Fibroblast of upper back skin (primary cell): ENCODE measurements at places on chromosomes 1 and 21.

DNA sequence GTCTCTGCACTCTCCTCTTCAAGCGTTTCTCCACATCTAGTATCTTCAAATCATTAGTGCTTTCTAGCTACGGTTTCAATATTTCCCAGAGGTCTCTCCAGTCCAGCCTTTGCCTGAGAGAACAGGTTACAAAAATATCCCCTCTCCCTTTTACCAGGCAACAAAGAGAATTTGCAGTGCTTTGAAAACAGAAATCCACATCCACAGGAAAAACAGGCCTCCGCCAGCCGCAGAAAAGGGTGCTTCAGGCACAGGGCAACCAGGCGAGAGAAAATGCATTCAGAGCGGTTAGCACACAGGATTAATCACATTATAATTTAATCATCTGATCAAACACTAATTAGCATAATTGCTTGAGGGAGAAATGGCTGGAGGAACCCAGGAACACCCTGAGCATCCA lies 13.8 kb downstream of the DSCAM start:
- no peak for DNase-seq

DNA sequence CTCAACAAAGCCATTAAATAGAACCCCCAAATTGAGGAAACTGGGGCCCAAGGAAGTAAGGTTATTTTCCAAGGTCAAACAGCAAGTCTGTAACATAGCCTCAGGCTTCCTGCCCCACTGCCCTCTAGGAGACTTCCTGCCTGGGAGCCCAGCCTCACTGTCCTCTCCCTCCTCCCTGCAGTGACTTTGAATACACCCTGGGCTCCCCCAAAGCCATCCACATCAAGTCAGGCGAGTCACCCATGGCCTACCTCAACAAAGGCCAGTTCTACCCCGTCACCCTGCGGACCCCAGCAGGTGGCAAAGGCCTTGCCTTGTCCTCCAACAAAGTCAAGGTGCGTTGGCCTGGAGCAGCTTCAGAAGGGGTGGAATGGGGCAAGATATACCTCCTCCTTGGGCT lies 18.3 kb downstream of the GRHL3 start:
- DNase-seq = no peak

DNA sequence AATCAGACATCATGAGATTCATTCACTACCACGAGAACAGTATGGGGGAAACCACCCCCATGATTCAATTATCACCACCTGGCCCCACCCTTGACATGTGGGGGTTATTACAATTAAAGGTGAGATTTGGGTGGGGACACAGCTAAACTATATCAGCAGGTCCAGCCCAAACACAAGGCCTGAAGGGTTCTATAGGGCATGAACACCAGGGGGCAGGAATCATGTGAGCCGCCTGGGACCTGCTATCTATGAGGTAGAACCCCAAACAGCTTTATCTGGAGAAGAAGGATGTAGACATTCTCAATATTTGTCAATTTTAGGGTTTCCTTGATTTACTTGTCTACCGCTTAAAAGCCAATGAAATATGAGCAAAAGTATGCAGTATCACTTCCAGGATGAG lies 294.9 kb upstream of the DEPDC1 start:
- no peak for DNase-seq

GRCh38 chr1:221430152-221430960 lies 311.5 kb downstream of the DUSP10 start:
- DNase-seq = no peak

DNA sequence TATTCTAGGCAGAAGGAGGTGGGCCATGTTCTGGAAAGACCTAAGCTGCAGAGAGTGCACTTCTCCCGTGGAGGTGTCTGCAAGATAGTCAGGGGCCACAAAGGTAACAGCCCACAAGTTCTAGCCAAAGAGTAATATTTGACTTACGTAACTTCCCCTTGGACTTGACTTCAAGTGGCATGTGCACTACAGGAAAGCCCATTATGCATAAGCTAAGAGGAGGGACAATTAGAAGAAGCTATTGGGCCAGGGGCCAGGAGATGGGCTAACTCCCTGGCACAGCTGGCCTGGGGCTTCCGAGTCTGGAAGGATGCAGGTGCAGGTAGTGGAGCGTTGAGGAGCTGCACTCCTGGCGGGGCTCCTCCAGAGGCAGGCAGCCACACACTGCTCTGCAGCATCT lies 58.3 kb downstream of the ERG start:
- DNase-seq = no peak

- no peak for DNase-seq
Observed at GRCh38 chr1:67564193-67564592, 120.8 kb upstream of the GADD45A start.

GRCh38 chr1:3550511-3551289 lies 60.6 kb downstream of the MEGF6 start:
- no peak for DNase-seq

DNA sequence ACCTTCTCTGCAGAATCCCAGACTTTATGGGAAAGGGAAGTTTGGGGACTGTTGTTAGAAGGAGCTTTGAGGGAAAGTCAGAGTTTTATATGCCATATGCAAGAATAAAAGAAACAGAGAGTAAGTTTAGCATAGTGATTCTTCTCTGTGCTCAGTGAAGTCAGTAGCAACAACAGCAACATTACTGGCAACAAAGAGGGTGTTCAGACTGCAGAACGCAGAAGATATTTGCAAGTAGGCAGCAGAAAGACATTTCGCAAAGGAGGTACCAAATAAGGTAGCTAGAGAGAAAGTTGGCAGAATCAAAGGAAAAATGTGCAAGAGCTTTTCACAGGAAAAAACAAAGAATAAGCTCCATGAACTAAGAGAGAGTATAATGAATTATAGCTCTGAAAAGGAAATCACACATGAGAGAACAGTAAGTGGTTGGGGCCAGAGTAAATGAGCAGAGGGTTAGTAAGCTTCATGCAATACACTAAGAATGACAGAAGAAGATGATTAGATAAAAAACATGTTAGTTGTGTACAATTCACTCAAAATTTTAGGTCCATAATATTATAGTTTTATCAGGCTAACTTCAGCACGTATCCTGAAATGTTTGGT lies 98.1 kb downstream of the NEGR1 start:
- no peak for DNase-seq

- no peak for DNase-seq
Observed at GRCh38 chr1:202225131-202225530, 31.5 kb downstream of the LGR6 start.

- DNase-seq = no peak
Observed at GRCh38 chr21:46664316-46664995, 29.0 kb downstream of the PRMT2 start.

DNA sequence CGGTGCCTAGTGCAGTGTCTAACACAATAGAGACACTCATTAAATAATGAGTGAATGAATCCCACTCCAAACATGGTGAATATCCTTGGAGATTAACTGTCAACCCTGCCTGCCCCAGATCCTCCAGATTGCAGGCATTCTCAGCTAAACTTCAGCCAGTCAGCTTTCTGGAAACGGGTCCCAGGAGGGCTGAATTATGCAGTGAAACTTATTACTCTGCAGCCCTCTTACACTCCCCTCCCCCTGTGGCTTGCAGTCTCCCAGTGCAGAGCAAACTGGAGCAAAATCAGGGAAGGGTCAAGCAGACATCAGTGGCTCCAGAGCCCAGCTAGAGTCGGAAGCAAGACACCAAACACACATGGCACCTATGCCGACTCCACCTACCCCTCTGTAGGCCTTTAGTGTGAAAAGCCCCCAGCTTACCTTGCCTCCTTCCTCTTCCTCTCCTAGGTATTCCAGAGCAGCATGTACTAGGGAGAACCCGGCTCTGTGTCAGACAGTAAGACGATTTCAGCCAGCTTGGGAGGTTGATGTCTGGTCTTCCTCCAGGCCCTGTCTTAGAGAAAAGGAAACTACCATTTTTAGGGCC lies 6.5 kb upstream of the RGS16 start:
- peak; percentile 61 for DNase-seq

GRCh38 chr1:119279456-119280381 lies 88.9 kb upstream of the HAO2 start:
- peak; percentile 95 for DNase-seq

DNA sequence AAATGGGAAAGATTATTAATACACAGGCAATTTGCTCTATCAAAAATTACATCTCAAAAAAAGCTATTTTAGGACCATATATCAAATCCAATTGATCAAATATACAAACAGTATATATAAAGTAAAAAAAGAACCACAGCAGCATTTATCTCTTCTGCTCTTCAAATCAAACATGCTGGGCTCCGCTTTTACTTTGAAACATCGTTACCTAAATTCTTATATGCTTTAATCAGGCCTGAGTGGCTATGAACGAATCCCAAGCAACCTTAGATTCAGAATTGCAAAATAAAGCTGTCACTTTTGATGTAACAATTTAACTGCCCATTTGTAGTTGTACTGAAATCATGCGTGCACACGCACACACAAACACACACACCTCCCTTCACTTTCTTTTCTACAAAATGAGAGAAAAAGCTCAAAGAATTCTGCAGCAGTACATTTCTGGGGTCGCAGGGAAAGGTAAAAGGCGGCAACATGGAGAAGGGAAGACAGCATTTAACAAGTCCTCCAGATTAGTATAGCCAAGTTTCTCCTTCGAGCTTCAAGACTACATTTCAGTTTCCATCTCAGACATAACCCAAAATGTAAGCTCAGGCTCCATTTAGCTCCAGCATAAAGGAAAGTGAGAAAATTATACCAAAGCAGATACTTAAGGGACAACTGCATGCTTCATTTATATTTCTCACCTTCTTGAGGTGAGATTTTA lies 92.2 kb upstream of the TTC39A start:
- DNase-seq = no peak

DNA sequence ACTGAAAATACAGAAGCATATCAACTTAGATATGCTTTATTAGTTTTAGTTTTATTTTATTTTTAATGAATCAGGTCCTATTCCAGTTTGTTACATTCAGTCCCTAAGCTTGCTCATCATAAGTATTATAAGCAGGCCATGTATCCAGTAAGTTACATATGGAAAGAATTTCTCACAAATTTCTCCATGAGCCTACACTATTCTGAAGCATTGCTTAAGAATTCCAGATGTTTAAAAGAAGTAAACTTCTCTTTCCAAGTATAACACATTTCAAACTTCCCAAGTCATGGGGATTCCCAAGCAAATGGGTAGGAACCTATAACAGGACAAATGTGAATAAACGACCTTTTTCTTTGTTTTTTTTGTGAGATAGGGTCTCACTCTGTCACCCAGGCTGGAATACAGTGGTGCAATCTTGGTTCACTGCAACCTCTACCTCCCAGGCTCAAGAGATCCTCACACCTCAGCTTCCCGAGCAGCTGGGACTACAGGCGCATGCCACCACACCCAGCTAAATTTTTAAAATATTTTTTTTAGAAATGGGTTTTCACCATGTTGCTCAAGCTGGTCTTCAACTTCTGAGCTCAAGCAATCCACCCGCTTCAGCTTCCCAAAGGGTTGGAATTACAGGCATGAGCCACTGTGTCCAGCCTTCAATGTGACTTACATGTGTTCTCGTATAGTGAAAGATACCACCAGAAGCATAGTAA lies 39.0 kb downstream of the ST7L start:
- DNase-seq = peak; percentile 31

GRCh38 chr1:164180824-164181223 lies 378.2 kb upstream of the PBX1 start:
- DNase-seq = no peak

DNA sequence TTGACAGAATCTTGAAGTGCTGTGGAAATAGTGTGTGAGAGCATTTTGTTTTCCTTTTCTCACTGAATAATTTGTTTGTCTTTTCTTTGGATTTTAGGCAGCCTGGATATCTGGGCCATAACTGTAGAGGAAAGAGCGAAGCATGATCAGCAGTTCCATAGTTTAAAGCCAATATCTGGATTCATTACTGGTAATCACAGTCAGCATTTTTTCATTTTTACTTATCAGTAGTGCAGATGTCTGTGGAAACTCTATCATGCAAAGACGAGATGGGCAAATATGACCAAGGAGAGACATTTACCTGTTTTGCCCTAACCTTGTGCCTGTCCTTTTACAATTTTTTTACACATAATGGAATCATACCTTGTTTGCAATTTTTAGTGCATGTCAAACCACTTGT lies 78.8 kb downstream of the ITSN1 start:
- DNase-seq = no peak

GRCh38 chr1:32334864-32335534 lies 1.0 kb downstream of the MARCKSL1 start:
- peak; percentile 44 for DNase-seq

- DNase-seq = peak; percentile 42
Observed at GRCh38 chr21:32131960-32132359, 146.9 kb downstream of the MIS18A start.

DNA sequence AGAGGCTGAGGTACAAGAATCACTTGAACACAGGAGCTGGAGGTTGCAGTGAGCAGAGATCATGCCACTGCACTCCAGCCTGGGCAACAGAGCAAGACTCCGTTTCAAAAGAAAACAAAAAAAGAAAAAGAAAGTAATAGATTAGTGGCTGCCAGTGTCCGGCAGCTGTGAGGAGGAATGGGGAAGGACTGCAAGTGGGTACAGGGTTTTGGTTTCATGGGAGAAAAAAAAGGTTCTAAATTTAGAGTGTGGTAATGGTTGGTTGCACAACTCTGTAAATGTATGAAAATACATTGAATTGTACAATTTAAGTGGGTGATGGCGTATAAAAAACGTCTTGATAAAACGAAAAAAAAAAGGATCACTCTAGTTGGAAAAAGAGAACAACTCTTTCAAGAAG lies 6.7 kb downstream of the TAF1A start:
- DNase-seq = no peak

GRCh38 chr1:37006132-37006868 lies 28.0 kb downstream of the GRIK3 start:
- DNase-seq = no peak

DNA sequence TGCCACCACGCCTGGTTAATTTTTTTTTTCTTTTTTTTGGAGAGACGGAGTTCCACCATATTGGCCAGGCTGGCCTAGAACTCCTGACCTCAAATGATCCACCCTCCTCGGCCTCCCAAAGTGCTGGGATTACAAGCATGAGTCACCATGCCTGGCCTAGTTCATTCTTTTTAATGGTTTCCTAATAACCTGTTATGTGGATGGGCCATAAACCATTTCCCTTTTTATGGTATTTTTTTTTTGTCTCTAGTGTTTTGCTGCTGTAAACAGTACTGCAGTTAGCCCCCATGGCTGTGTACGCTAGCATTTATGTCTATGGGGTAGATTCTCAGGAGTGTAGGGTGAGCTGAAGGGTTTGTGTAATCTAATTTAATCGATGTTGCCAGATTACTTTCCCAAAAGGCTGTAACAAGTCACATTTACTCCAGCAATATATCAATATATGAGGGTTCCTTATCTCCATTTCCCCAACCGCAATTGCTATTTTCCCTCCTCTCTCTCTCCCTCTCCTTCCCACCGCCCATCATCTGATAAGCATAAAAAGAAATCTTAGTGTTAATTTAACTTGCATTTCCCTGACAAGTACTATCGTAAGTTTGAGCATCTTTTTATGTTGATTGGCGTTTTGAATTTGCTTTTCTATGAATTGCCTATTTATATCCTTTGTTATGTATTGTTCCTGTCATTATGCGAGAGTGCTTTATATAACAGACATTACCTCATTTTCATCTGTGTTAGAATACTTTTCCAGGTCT lies 28.7 kb downstream of the RCSD1 start:
- DNase-seq = no peak
